ENCODE measurements at places on chromosomes 6 and 20. TPM values are rescaled to one million over a fixed set of nuclear protein-coding genes. Genes with fewer than 3 reads are reported as not detected.

Gene DLK2
- 2.6 TPM for total RNA-seq

GRCh38 chr6:31128093-31128676 is 7.9 kb upstream of the CDSN start:
- peak; percentile 77 for DNase-seq

DNA sequence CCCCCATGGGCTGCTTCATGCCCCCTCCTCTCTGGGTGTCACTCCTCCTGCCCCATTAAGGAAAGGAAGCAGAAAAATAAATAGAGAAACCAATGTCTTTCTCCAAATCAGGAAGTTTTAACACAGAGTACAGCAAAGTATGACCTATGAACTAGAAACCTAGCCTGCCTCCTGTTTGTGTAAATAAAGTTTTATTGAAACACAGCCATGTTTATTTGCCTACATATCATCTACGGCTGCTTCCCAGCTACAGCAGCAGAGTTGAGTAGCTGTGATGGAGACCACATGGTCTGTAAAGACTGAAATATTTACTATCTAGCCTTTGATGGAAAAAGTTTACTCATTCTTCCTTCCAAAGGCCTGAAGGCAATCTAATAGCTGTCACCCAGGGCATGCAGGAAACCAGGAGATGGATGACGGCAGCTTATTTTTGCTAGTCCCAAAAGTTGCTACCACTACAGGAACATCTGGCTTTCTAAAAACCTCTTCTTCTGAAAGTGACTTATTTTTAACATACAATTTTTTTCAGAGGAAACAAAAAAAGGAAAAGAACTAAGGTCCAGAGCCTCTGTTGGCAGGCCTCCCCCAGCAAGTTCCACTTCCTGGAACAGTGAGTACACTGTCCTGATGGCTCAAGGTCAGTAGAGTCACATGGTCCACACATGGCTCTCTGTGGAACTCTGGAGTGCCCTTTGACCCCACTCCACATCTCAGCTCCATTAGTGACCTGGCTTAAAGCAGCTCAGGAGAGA is 287.8 kb downstream of the PTPRT start:
- DNase-seq, result no peak

Gene JAG1
- 1.0 TPM for total RNA-seq

Gene MMP24
- not detected for total RNA-seq

GRCh38 chr6:83514866-83515466 is 2.6 kb downstream of the PRSS35 start:
- peak; percentile 2 for DNase-seq

Gene FGD2
- total RNA-seq, result 3.2 TPM

DNA sequence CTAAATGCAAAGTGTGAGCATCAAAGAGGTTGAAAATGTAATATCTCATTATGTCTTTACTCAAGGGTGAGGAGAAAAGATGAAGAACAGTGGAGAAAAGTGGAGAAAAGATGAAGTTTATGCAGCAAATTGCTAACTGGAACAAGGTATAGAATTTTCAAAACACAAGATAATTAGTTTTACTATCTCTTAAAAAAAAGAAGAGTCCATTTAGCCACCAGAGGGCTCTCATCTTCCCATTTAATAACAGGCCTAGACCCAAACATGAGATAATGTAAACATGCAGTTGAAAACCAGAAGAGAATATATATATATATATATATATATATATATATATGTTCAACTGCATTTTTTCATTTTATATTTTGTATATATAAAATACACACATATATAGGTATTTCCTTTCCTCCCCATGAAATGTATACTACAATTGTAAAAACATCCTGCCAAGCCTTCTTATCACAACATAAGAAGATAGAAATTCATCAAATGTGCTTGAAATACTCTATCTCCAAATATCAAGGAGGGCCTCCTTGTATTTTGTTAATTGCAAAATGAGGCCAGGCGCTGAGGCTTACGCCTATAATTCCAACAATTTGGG is 78.4 kb downstream of the ADTRP start:
- DNase-seq, result no peak

- DNase-seq, result peak; percentile 57
Observed at GRCh38 chr6:141483598-141484061, 649.1 kb upstream of the GJE1 start.

DNA sequence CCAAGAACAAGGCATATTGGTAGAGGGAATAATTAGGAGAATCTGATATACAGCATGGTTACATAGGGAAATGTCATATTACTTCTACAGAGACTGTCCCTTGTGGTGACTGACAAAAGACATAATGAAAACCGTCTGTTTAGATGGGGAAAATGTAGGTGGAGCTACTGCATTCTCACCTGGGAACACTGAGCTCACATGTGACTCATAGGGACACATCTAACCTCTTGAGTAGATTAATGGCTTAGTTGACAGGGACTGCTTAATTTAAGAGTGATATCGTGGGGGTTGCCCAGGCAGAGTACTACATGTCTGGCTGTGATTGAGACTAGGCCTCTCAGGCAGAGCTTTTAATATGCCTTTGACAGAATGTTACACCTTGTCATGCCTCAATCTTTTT is 235.3 kb upstream of the ZFP64 start:
- DNase-seq, result no peak

GRCh38 chr6:29678114-29678513 is 2.8 kb downstream of the ZFP57 start:
- no peak for DNase-seq

DNA sequence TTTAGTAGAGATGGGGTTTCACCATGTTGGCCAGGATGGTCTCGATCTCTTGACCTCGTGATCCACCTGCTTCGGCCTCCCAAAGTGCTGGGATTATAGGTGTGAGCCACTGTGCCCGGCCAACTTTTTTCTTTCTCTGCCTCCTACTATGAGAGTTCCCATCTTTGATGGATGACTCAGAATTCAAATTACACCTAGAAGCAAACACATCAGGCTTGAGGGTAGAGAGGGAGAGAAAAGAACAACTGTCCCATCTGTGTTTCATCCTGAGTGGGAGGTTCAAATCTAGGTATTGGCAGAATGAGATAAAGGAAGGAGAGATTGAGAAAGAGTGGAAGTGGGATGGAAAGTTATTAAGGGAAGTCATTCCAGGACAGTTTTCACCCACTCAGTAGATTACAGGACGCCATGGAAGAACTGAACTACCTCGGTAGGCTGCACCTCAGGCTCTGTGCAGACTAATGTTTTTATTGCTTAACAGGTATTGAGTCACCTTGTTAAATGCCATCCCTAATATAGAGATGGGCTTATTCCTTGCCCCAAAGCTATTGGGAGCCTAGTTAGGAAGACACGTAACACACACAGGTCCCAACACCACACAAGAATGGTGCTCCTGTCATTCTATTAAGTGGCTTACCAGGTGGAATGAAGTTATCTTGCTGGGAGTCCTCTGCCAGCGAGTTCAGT is 275.7 kb downstream of the SOX4 start:
- DNase-seq, result no peak

DNA sequence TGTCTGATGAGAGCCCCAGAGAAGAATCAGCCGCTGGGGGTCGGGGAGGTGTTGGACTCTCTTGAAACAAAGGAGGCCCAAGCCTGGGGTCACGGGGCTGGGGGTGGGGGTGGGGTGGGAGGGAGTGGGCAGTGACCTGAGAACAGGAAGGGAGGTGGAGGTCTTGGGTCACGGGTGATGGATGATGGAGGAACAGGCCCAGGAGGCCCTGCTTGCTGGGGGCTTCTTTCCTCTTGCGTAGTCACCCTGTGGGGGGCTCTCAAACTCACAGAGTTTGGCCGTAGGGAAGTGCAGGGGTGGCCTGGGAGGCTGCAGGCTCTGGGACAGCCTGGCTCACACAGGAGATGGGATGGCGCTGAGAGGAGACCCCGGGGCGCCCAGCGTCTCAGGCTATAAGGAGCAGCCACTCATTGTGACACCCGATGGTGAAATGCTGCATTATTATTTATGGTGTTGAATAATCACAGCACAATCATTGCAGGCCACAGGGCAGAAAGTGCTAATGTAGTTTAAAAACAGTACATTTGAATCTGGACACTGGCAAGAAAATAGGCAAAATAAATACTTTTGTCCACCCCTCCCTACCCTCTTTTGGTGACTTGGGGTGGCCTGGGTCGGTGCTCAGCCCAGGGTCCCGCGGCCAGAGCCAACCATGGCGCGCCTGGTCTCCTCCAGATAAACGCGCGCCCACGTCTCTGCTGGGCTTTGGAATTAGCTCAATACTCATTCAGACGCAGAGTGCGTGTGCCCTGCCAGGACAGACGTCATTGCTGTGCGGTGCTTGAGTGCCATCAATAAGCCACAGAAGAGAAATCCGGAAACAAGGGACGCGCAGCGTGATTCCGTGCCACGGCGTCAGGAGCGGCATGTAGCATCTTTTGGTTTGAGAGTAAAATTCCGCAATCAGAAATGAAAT is 27.3 kb upstream of the BHLHE23 start:
- DNase-seq, result no peak

Gene SPATA25
- 0.90 TPM for total RNA-seq

- no peak for DNase-seq
Observed at GRCh38 chr6:2384528-2384927, 139.1 kb upstream of the GMDS start.

Gene ENPP4
- 5.8 TPM for total RNA-seq

Gene EEF1E1
- 39.3 TPM for total RNA-seq

Gene GPLD1
- 0.51 TPM for total RNA-seq

Gene NHSL1
- total RNA-seq, result 1.6 TPM

- no peak for DNase-seq
Observed at GRCh38 chr6:156824142-156824541, 47.0 kb downstream of the ARID1B start.

DNA sequence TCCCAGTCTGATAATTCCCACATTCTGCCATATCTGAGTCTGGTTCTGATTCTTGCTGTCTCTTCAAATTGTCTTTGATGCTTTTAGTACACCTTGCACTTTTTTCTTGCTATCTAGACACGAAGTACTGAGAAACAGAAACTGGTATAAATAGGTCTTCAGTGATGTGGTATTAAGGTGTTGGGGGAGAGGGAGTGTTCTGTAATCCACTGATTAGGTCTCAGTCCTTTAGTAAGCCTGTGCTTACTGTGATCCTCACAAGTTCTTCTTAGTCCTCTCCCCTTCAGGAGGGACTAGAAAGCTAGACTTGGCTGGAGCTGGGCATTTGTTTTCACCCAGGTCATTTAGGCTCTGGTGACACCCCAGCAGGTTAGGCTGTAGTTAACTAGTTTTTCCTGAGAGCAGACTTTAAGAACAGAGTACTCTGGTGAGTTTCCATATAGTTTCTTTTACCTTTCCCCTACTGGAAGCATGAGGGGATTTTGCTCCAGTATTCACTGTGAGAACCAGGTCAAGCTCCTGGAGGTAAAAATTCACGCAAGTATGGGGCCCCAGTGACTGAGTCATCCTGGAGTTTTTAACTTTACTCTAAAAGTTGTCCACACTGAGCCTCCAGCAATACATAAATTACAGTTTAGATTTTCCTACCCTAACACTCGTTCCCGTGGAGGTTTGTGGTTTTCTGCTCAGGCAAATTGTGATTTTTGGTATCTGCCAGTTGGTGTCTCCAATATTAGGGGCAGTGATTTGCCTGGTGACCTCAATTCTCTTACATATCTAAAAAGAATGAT is 154.6 kb downstream of the CDKAL1 start:
- DNase-seq, result no peak

GRCh38 chr6:44211284-44211683 is 5.4 kb upstream of the MYMX start:
- DNase-seq, result no peak

DNA sequence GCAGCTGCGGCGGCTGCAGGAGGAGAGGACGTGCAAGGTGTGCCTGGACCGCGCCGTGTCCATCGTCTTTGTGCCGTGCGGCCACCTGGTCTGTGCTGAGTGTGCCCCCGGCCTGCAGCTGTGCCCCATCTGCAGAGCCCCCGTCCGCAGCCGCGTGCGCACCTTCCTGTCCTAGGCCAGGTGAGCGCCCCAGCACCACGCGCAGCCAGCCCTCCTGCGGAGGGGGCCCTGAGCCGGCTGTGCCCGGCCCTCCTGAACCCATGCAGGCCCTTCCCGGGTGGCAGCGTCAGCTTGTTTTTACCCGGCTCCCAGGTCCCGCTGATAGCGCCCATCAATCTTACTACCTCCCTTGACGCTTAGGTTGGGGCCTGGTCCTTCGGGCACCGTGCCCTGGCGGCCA is 3.7 kb downstream of the BIRC7 start:
- no peak for DNase-seq
